ENCODE measurements at places on chromosomes 1 and 21.

DNA sequence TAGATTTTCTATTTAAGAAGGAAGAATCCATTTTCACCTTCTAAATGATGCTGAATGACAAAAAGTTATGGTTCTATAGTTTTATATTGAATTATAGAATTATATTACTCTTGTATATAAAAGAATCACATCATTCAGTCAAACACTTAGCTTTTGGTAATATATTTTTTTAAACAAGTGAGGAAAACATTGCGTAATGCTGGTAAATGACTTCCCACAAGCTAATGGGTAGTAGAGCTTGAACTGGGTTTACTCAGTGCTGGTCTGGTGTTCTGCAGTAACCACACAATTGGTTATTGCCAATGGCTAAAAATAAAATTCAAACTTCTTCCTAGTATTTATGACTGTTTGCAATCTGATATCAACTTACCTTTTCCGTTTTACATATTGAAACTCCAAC lies 10.6 kb upstream of the GIPC2 start:
- no peak for DNase-seq

DNA sequence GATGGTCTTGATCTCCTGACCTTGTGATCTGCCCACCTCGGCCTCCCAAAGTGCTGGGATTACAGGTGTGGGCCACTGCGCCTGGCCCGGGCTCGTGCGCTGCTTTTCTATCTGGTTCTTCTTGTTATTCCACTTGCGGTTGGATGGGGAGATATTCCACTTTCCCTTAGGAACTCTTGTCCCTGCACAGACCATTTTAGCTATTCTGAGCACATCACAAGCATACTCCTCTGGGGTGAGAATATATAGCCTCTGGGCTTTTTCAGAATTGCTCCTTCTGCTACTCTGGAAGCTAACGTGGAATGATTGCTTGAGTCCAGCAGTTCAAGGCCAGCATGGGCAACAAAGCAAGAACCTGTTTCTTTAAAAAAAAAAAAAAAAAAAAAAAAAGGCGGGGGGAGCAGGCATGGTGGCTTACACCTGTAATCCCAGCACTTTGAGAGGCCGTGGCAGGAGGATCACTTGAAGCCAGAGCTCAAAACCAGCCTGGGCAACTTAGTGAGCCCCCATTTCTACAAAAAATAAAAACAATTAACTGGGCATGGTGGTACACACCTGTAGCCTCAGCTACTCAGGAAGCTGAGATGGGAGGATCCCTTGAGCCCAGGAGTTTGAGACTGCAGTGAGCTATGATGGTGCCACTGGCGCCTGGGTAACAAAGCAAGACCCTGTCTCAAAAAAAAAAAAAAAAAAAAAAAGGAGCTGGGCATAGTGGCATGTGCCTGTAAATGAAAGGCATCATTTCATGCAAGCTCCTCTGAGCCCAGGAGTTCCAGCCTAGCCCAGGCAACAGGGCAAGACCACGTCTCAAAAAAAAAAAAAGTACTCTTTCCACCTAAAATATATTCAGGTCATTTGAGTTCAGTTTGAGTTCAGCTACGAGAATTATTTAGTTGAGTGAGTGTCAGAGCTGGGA lies 11.8 kb upstream of the PGD start:
- DNase-seq = no peak

- DNase-seq = no peak
Measured at GRCh38 chr1:11704691-11705475, 13.4 kb downstream of the DRAXIN start.

DNA sequence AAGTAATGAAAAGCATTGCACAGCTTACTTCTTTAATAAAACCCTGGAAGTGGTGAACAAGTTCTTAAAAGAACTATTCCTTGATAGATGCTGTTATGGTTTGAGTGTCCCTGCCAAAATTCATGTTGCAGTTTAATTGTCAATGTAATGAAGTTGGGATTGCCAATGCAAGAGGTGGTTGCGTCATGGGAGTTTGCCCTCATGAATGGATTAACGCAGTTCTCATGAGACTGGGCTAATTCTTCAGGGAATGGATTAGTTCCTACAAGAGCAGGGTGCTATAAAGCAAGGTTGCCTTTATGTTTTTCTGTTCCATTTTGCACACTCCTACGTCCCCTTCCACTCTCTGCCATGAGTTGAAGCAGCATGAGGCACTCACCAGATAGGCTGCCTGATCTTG lies 446.7 kb upstream of the B3GALT2 start:
- no peak for DNase-seq

- no peak for DNase-seq
Measured at GRCh38 chr1:155793213-155793612, 63.8 kb downstream of the GON4L start.

GRCh38 chr1:200299571-200299970 lies 110.3 kb downstream of the ZNF281 start:
- DNase-seq = no peak

DNA sequence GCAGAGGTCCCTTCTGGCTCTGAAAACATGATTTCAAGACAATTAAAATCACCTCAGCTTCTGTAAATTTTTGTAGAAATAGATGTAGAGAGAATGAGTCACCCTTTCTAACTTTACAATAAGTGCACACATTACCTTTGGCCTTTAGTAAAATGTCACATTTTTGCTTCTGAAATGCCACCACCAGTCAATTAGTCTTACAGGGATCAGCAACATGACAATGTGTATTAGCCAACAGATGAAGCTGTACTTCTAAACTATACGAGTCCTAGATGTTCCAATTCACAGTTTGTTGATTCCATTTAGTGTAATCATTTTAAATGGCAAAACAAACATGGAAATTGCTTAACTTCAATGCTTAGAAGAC lies 23.1 kb downstream of the C21orf91 start:
- no peak for DNase-seq

- DNase-seq = no peak
Measured at GRCh38 chr1:48225579-48225978, 3.1 kb downstream of the SLC5A9 start.

DNA sequence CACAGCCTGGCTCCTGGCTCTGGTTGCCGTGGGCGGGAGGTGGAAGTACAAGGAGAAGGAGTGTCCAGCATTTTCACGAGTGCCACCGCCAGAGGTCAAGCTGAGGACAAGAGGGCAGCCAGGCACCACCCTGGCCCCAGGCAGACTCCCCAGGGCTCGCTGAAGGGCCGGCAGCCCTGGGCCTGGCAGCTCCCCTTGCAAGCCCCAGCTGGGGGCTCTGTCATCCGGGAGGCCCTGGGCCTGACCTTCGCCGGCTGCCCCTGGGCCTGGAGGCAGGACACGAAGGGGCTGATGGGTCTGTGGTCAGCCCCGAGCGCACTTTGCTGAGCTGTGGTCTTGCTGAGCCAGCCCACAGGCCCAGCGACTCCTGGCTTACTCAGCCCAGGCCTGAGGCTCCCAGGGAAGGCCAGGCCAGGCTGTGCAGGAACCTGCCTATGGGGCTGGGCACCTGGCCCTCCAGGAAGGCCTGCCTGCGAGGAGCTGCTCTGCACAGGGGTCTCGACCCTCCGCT lies 74.8 kb downstream of the MORN1 start:
- no peak for DNase-seq

GRCh38 chr1:211750599-211750998 lies 75.2 kb upstream of the NEK2 start:
- DNase-seq = no peak

DNA sequence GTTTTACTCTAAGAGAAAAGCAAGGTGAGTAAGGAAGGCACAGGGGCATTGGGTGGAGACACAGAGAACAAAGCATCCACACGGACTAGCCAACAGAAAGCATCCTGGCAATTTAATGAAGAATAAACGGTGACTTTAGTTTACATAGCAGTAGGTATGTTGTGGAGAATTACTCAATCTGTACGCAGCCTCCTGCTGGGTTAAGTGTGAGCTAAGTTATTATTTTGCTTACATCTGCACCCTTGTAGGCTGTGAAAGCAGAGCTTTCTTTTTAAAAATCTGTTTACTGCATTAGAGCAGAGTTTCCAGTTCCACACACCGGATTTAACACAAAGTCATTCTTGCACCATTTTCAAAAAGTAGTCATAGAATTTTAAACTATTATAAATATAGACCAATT lies 144.5 kb downstream of the AKT3 start:
- DNase-seq = no peak

- peak; percentile 15 for DNase-seq
Measured at GRCh38 chr1:11550664-11551283, 71.8 kb downstream of the DISP3 start.

GRCh38 chr1:233343262-233343661 lies 15.7 kb downstream of the MAP3K21 start:
- no peak for DNase-seq

All from CD4-positive, alpha-beta T cell treated with Interleukin-10 for 1 hour (primary cell).